A549 treated with dexamethasone at 1 μM for 4 hours (cell line): ENCODE measurements at places on chromosomes 3 and 15. TPM values are rescaled to one million over a fixed set of nuclear protein-coding genes. Genes with fewer than 3 reads are reported as not detected.

GPR87 gene
- total RNA-seq: 2.1 to 2.9 TPM (median 2.4 TPM) in 5 replicates

CCR9 gene
- 0.08 TPM in 1 of 5 replicates, not detected in the others for total RNA-seq

TMIE gene
- total RNA-seq: 0.07 to 0.29 TPM (median 0.11 TPM) in 5 replicates

CCNB2 gene
- 89.9 to 101 TPM (median 95.6 TPM) in 5 replicates for total RNA-seq

CFAP91 gene
- total RNA-seq: 0.21 to 0.32 TPM (median 0.23 TPM) in 4 of 5 replicates, not detected in the other

CYP1A1 gene
- total RNA-seq: 1.5 to 2.7 TPM (median 1.6 TPM) in 5 replicates

MYZAP gene
- total RNA-seq: 0.94 to 1.5 TPM (median 1.3 TPM) in 5 replicates

CNTN6 gene
- not detected in 5 replicates for total RNA-seq

LRRC28 gene
- total RNA-seq: 12.2 to 15.6 TPM (median 13.8 TPM) in 5 replicates

STIMATE gene
- 7.3 to 9.2 TPM (median 8.8 TPM) in 5 replicates for total RNA-seq

IL16 gene
- 0.18 to 0.29 TPM in 2 of 5 replicates, not detected in the others for total RNA-seq

C3orf62 gene
- 1.8 to 2.5 TPM (median 1.9 TPM) in 5 replicates for total RNA-seq

RPLP1 gene
- total RNA-seq: 3,352 to 4,559 TPM (median 3,693 TPM) in 5 replicates

RBP2 gene
- total RNA-seq: not detected in 5 replicates

LRIG1 gene
- 5.5 to 7.1 TPM (median 6.0 TPM) in 5 replicates for total RNA-seq

IGDCC3 gene
- 0.06 to 0.22 TPM (median 0.19 TPM) in 5 replicates for total RNA-seq

HRH1 gene
- 5.3 to 7.7 TPM (median 6.2 TPM) in 5 replicates for total RNA-seq

MRPL3 gene
- total RNA-seq: 97.2 to 106 TPM (median 103 TPM) in 5 replicates

TMEM108 gene
- total RNA-seq: 0.09 TPM in 1 of 5 replicates, not detected in the others

DUOXA2 gene
- total RNA-seq: not detected in 5 replicates

BFSP2 gene
- total RNA-seq: not detected in 5 replicates

SCAANT1 gene
- total RNA-seq: not detected in 5 replicates

CIB2 gene
- total RNA-seq: 27.4 to 28.1 TPM (median 27.9 TPM) in 5 replicates

GRIP2 gene
- total RNA-seq: 0.55 to 1.6 TPM (median 1.2 TPM) in 5 replicates

DNAH12 gene
- 0.01 to 0.18 TPM (median 0.07 TPM) in 5 replicates for total RNA-seq

FBLN2 gene
- total RNA-seq: 1.5 to 2.8 TPM (median 2.1 TPM) in 5 replicates

CD276 gene
- 61.9 to 92.8 TPM (median 91.0 TPM) in 5 replicates for total RNA-seq

HHATL gene
- 0.14 TPM in 1 of 5 replicates, not detected in the others for total RNA-seq

CCDC32 gene
- 10.9 to 20.7 TPM (median 11.0 TPM) in 5 replicates for total RNA-seq

PARP15 gene
- total RNA-seq: not detected in 5 replicates

SUCNR1 gene
- total RNA-seq: 0.06 to 0.08 TPM (median 0.07 TPM) in 5 replicates

ZNF80 gene
- 0.04 TPM in 1 of 5 replicates, not detected in the others for total RNA-seq

TTLL13 gene
- total RNA-seq: 0.09 to 0.25 TPM (median 0.12 TPM) in 5 replicates

SUSD5 gene
- 2.9 to 4.3 TPM (median 3.7 TPM) in 5 replicates for total RNA-seq

COL6A5 gene
- not detected in 5 replicates for total RNA-seq

LRRC49 gene
- total RNA-seq: 4.1 to 5.2 TPM (median 4.7 TPM) in 5 replicates

UBA5 gene
- 22.0 to 27.7 TPM (median 24.7 TPM) in 5 replicates for total RNA-seq

CPNE9 gene
- total RNA-seq: 0.05 to 0.25 TPM (median 0.14 TPM) in 4 of 5 replicates, not detected in the other

CHDH gene
- total RNA-seq: 1.4 to 2.4 TPM (median 1.8 TPM) in 5 replicates

KCNMB2 gene
- total RNA-seq: not detected in 5 replicates

GASK1A gene
- not detected in 5 replicates for total RNA-seq

IQCF5 gene
- total RNA-seq: not detected in 5 replicates

DPPA2 gene
- 0.06 TPM in 1 of 5 replicates, not detected in the others for total RNA-seq

ANKUB1 gene
- total RNA-seq: not detected in 5 replicates

CX3CR1 gene
- total RNA-seq: 0.04 to 0.07 TPM (median 0.06 TPM) in 5 replicates

NR2F2 gene
- 16.2 to 23.8 TPM (median 23.4 TPM) in 5 replicates for total RNA-seq

TIMP4 gene
- 10.6 to 13.2 TPM (median 11.0 TPM) in 5 replicates for total RNA-seq

SLC28A2 gene
- not detected in 5 replicates for total RNA-seq

ARIH2 gene
- total RNA-seq: 56.6 to 60.5 TPM (median 59.6 TPM) in 5 replicates

BLOC1S6 gene
- 15.8 to 20.4 TPM (median 19.9 TPM) in 5 replicates for total RNA-seq

REC114 gene
- not detected in 5 replicates for total RNA-seq

GHSR gene
- total RNA-seq: not detected in 5 replicates

TMEM212 gene
- not detected in 5 replicates for total RNA-seq
